ENCODE measurements at places on chromosomes 4 and X. TPM values are rescaled to one million over a fixed set of nuclear protein-coding genes. Genes with fewer than 3 reads are reported as not detected.

The CLCN3 gene
- 86.2 TPM for total RNA-seq

The FGG gene
- not detected for total RNA-seq

The TMSB15A gene
- not detected for total RNA-seq

The C1QTNF7 gene
- 4.0 TPM for total RNA-seq

- no peak for DNase-seq
Observed at GRCh38 chr4:5572751-5573150, 135.6 kb downstream of the EVC2 start.

DNA sequence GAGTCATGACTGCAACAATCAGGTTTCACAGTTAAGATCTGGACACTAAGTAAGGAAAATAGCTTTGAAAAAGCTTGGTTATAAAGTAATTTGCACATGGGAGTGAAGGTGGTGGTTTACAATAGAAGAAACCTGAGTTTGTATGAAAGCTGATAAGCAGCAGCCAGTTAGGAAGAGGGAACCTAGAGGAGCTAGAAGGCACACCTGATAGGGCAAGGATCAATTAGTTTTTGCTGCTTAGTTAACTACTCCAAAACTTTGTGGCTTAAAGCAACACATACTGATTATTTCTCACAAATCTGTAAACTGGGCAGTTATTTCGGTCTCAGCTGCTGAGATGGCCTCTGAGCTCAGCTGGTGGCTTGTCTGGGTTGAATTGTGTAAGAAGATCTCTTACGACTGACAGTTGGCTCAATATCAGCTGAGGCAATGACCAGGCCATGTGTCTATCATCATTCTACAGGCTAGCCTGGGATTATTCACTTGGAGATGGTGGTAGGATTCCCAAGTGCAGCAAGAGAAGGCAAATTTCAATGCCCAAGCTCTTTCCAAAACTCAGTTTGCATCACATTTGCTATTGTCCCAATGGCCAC lies 255.0 kb upstream of the PITX2 start:
- no peak for DNase-seq

DNA sequence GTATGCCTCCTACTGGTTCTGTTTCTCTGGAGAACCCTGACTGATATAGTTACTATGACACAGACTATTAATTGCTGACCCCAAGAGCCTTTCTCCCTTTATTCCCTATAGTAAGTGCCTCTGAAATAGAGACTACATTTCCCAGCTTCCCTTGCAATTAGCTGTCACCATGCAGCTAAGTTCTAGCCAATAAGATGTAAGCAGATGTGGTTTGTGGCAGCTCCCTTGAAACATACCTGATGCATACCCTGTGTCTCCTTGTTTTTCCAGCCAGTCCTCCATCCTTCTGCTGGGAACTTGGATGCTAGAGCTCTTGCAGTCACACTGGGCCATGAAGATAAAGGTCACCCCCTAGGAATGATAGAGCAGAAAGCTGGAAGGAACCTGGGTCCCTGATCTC lies 9.7 kb upstream of the TMEM165 start:
- DNase-seq = no peak

DNA sequence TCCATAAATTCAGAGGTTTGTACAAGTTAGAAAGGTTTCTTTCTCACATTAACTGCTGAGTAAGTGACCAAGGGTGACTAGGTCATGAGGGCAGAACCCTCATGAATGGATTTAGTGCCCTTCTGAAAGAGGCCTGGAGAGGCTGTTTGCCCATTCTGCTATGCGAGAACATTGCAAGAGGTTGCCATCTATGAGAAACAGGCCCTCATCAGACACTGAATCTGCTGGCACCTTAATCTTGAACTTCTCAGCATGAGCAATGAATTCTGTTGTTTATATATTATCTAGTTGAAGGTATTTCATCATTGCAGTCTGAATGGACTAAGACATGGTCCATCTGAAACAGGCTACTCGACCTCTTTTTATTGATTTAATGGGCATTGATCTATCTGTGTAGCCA lies 96.2 kb upstream of the GPRIN3 start:
- DNase-seq = no peak

DNA sequence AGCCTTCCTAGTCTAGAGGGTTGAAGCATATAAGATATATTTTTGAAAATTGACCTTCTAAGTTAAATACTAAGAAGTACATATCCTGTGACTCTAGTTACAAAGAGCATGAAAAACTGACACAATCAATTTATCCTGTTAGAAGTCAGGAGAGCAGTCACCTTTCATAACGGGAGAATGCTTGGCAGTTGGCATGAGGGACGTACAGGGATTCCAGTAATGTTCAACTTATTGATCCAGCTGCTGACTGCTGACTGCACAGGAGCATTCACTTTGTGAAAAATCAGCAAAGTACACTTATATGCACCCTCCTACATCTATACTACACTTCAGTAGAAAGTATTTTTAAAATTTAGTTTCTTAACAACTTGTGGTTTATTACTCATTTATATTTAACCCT lies 4.2 kb downstream of the ADAMTS3 start:
- DNase-seq = no peak
